ENCODE measurements at places on chromosomes 5 and 9. TPM values are rescaled to one million over a fixed set of nuclear protein-coding genes. Genes with fewer than 3 reads are reported as not detected.
A peak's percentile ranks its signal among the peaks of the same experiment; 100 is the strongest.

GRCh38 chr9:121339437-121339836, 30.6 kb downstream of the STOM start:
- no peak for ATAC-seq

GRCh38 chr9:91315191-91315590, 46.5 kb downstream of the AUH start:
- no peak for ATAC-seq

DNA sequence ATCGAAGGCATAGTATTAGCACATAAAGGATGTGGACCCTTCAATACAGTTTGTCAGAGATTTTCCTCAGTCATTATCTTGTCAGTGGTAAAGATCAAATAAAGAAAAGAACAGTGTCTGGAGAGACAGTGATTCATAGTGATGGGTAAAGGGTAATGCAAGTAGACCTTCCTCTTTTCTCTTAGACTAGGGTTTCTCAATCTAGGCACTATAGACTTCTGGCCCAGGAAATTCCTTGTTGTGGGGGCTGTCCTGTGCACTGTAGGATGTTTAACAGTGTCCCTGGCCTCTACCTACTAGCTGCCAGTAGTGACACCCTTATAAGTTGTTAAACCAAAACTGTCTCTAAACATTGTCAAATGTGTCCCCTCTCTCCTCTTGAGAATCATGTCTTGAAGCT, 6.9 kb downstream of the CAMK4 start:
- ATAC-seq: no peak

DNA sequence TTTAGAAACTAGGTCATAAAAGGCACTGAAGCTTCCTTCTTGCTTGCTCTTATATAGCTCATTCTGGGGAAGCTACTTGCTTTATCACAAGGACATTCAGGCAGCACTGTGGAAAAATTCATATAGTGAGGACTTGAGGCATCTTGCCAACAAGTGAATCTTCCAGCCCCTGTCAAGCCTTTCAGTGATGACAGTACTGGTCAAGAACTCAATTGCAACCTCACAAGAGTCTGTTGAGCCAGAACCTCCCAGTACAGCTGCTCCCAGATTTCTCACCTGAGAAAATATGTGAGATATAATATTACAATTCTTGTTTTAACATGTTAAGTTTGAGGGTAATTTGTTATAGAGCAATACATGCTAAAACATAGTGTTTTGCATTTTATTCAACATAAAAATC, 2011.0 kb upstream of the NUDT12 start:
- ATAC-seq: no peak

DNA sequence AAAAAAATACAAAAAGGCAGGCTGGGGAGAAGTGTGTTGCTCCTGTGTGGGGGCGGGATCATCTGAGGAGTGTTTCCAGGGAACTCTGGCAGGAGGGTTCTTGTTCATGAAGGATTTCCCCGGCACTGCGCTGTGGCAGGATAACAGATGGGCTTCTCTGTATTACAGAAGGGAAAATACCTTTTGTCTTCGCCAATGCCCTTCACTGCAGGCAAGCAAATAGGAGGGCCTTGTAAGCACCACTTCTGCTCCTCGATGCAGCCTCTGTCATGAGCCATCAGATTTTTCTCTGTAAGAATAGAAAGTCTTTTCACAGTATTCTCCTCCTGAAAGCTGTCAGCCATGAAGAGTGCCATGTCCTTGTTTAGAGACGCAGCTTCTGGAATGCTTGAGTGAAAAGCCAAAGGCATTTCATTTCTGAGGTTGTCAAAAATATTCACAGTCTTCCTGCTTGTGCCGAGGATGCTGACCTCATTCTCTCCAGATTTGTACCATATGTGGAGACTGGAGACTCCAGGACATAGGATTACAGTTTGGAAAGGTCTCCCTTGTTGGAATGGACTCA, 294.0 kb downstream of the YTHDC2 start:
- no peak for ATAC-seq

DNA sequence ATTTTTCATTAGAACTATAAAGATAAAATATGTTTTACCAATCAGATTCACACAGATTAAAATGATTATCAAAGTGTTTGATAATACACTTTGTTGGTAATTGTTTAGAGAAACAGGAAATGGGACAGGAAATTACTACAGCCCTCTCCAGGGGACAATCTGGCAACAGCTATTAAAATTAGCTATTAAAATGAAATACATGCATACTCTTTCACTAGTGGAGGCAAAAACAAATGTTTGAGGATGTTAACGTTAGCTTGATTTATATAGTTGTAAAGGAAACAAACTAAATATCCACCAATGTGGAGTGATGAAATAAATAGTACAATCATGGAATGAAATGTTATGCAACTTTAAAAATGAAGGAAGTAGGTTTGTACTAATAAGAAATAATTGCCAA, 53.7 kb downstream of the TARS1 start:
- no peak for ATAC-seq

GRCh38 chr9:89386797-89387196, 68.5 kb downstream of the SECISBP2 start:
- peak; percentile 27 for ATAC-seq

- no peak for ATAC-seq
Observed at GRCh38 chr5:60887096-60887495, 43.0 kb upstream of the ELOVL7 start.

DNA sequence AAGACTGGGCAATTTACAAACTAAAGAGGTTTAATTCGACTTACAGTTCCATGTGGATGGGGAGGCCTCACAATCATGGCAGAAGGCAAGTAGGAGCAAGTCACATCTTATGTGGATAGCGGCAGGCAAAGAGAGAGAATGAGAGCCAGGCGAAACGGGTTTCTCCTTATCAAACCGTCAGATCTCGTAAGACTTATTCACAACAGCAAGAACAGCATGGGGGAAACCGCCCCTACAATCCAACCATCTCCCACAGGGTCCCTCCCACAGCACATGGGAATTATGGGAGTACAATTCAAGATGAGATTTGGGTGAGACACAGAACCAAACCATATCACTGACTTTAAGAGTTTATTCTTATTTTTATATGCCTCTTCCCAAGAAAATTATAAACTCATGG, 60.3 kb downstream of the RFK start:
- no peak for ATAC-seq

GRCh38 chr5:72452515-72453245, 54.5 kb downstream of the ZNF366 start:
- peak; percentile 61 for ATAC-seq

DNA sequence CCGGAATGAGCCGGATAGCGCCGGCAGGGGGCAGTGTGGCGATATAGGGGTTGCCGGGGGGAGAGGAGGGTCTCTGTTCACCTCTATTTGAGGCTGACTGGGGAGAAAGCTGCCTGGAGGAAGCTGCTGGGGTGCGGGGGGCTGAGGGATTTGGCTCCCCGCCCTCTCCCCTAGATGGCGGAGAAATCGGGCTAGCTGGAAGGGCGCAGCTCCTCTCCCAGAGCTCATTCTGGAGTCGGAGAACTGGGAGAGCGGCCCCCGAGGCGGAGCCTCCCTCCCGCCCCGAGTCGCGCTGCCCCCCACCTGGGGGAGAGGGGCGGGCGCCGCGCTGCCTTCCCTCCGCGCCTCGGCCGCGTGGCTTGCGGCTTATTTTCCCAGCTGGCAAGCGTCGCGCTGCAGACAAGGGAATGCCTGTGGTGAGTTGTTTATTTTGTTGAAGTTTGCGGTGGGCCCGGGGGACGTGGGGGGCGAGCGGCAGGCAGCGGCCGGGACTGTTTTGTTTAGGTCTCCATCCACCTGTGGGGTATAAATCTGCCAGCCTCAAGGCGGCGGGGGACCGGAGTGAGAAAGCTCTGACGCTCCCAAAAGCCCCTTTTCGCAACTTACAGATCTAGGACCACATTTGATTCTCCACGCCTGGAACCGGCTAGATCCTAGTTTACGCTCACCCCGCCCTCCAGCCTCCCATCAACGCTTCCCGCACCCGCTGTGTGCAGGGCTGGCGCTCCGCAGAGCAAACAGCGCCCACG, 4.1 kb upstream of the RGMB start:
- no peak for ATAC-seq

DNA sequence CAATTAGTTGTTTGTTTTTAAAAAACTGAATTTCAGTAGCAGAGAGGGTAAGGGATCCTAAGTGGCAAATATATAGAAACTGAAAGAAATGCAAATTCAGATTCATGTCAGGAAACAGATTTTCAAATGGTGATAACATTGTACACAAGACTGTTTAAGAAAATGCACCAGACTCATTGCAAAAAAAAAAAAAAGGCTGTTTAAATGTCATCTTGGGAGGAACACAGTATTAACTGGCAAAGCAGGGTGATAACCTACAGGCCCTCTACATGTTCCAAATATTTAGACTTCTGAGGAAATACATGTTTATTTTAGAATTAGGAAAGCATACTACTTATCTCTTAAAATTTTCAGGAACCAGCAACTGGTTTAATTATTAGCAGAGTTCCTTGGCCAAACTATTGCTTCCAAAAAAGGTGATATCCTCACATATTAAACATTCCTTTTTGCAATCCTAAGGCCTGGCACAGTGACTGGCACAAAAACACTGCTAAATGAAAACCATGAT, 114.5 kb downstream of the TSSK1B start:
- ATAC-seq: no peak

GRCh38 chr5:139880416-139881142, 85.0 kb downstream of the PSD2 start:
- ATAC-seq: no peak

DNA sequence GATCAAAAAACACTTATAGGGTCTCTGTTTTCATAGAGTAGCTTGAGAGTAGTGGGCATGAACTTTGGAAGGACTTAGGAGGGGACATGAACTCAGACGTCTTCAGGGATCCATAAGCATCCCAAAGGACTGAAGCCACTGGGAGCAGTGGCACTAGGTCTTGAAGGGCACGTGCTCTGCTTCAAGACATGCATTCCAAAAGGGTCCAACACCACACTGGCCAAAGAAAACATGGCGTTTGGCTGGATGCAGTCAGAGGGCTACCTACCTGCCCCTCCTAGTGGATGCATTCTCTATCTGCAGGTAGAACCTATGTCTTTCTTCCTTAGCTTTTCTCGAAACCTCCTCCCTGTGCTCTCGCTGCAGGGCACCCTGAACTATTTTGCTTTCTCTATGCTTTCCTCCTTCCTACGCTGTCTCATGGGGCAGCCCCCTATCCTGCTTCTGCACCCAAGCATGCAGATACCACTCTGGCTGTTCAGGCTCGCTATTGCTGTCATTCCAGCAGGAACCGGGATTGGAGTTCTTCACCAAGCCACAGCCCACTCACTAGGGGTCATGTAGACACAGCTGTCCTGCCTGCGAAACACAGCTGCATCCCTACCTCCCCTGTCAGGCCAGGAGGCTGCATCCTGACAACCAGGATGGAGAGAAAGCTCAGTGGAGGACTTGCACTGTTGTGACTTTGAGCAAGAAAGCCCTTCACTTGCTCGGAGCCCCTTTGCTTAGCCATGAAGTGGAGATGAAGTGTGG, 11.9 kb downstream of the FAM240B start:
- ATAC-seq: no peak

GRCh38 chr9:18473652-18474279, at the start of gene ADAMTSL1:
Gene ADAMTSL1, plus strand, starts transcription at chr9:18474153. Its CDS starts 80 bp downstream, at chr9:18474233.
- ATAC-seq: peak; percentile 33

GRCh38 chr9:92807757-92808725, 43.4 kb upstream of the BICD2 start:
- ATAC-seq: peak; percentile 33

DNA sequence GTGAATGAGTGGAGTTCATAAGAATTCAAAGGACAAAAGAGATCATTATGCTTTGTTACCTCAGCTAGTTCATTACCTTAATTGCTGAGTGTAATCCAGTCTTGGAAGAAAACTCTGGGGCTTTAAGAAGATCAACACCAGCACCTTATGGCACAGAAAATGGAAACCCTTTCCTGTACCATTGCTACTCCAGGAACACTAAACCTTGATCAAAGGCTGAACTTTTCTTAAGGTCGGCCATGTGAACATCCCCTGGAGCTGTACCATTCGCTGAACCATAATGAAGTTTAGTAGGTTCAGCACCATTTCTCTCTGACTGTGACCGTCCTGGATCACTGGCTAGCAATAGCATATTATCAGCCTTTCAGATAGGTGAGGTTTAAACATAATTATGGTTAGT, 97.4 kb downstream of the PBX3 start:
- ATAC-seq: no peak

GRCh38 chr5:65474130-65474711, 7.5 kb downstream of the ADAMTS6 start:
- ATAC-seq: no peak

DNA sequence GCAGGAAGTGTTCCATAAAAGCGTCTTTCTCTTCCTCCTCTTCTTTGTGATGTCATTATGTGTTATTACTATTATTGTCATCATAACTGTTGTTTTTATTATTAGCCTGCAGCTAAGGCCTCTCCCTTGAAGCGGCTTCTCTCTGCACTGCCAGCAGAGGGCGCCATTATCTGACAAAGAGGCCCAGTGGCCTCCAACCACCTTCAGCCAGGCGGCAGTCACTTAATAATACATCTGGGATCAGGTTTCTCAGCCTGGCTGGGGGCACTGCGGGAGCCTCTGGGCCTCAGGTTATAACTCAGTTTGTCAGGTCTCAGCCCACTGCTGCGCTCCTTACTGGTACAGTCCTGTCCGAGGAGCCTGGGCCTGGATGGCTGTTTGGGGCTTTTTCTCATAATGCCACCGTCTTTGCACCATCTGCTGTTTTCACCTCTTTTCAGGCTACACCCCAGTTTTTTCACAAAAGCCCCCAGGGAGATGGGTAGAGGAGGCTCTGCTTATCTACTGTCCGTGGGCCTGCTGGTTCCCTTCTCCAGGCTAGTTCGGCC, 281.9 kb downstream of the NSG2 start:
- peak; percentile 72 for ATAC-seq

GRCh38 chr9:33158843-33159776, 8.0 kb downstream of the B4GALT1 start:
- peak; percentile 46 for ATAC-seq

- ATAC-seq: no peak
Observed at GRCh38 chr5:100691548-100691947, 156.4 kb downstream of the FAM174A start.

GRCh38 chr5:18761801-18762200, 1127.5 kb downstream of the TAF11L14 start:
- ATAC-seq: no peak

GRCh38 chr5:94389515-94389899, 228.9 kb downstream of the KIAA0825 start:
- ATAC-seq: no peak

DNA sequence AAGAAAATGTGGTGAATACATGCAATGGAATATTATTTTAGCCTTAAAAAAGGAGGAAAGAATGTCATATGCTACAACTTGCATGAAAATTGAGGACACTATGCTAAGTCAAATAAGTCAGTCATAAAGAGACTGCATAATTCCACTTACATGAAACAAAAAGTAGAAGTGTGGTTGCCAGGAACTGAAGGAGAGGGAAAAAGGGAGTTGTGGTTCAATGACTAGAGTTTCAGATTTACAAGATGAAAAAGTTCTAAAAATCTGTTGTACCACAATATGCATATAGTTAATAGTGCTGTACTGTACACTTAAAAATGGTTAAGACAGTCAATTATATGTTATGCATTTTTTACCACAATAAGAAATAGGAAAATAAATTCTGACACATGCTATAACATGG, 95.4 kb downstream of the SLC44A1 start:
- ATAC-seq: no peak

SLC25A2 gene
- 0.24 TPM for total RNA-seq

PCDHGB4 gene
- 2.8 TPM for total RNA-seq

GMCL2 gene
- not detected for total RNA-seq

TMEM252 gene
- total RNA-seq: not detected

GNAQ gene
- total RNA-seq: 28.8 TPM

SPAAR gene
- 0.16 TPM for total RNA-seq

CATSPER3 gene
- 0.40 TPM for total RNA-seq

SAP30L gene
- 19.4 TPM for total RNA-seq

PCDHGA12 gene
- total RNA-seq: 1.5 TPM

SPINK13 gene
- total RNA-seq: not detected
